ENCODE measurements at places on chromosomes 11 and 22.

DNA sequence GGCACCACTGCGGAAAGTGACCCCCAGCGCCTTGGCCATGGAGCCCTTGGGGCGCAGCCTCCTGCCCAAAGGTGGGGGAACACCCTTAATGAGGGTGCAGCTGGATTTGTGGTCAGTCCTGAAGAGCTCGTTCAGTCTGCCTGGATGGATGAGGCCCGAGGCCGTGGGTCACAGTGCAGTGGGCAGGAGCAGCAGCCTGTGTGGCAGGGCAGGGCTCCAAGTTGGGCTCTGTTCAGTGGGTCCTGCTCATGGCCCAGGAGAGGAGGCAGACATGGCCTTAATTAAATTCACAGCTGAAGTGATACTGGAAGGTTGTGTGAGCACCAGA is 33.3 kb downstream of the FAM83F start:
- no peak for DNase-seq

DNA sequence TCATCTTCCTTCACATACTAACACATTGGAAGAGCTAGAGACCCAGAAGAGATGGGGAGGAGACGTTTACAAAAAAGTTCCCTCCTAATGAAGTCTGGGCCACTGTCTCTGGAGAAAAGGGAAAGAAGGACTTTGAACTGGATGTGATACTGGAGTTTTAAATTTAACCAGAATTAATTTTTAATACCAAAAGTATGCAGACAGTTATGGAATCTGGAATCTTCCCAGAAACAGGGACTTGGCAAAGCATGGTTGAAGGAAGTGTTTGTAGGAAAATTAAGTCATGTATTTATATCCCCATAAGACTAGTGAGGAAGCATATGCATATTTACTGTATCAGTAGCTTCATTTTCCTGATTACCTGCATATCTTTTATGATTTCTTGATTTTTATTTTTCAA is 215.5 kb downstream of the TTC28 start:
- no peak for DNase-seq

DNA sequence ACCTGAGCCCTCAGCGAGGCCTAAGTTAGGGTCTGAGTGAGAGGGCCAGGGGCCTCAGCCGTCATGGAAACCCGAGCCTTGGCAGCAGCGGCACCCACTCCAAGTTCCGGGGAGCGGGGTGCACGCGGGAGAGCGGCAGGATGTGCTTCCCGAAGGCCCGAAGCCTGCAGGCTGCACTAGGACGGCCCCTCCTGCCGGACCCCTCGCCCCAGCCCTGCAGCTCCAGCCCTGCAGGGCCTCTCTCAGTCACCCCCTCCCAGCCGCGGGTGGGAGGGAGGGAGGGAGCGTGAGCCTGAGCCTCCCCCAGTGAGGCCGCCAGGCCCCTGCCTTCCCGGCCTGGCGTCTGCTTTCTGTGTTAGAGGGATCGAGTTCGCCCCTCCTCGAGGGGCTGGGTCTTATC is 22.6 kb downstream of the MRPL23 start:
- DNase-seq: no peak

- DNase-seq: peak; percentile 69
Observed at GRCh38 chr11:93737904-93738612, 3.2 kb downstream of the TAF1D start.

- DNase-seq: no peak
Observed at GRCh38 chr11:30358536-30358935, 35.6 kb downstream of the ARL14EP start.

GRCh38 chr22:23275751-23276150 is 95.4 kb downstream of the BCR start:
- DNase-seq: no peak

DNA sequence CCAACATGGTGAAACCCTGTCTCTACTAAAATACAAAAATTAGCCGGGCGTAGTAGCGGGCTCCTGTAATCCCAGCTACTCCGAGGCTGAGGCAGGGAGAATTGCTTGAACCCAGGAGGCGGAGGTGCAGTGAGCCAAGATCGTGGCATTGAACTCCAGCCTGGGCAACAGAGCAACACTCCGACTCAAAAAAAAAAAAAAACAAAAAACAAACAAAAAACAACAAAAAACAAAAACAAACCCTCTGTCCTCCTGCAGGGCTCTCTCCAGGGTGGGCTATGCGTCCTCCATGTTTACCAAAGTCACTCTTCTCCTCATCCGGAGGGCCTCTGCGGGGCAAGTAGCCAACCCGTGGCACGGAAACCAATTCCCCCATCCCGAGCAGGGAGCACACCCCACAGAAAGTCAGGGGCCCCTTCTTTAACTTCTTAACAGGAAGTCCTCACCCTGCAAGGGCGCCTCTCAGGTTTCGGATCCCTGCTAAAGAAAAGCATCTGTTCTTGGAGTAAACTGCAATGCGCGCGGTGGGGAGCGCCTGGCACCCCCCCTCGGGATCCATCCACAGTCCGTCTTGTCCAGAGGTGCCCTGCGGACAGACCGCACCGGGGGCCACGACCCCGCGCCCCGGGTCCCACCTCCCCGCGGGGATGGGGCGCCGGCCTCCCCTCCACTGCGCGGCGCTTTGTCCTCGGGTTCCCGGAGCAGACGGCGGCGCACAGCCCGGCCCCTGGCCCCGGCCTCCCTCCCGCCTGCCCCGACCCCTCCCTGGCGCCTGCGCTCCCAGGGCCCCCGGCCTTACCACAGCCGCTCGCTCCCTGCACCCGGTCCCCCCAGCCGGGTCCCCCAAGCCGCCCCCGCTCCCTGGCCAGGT is 712 bp downstream of the CERK start:
- DNase-seq: peak; percentile 74

- no peak for DNase-seq
Observed at GRCh38 chr22:28943501-28943879, 60.1 kb downstream of the ZNRF3 start.

DNA sequence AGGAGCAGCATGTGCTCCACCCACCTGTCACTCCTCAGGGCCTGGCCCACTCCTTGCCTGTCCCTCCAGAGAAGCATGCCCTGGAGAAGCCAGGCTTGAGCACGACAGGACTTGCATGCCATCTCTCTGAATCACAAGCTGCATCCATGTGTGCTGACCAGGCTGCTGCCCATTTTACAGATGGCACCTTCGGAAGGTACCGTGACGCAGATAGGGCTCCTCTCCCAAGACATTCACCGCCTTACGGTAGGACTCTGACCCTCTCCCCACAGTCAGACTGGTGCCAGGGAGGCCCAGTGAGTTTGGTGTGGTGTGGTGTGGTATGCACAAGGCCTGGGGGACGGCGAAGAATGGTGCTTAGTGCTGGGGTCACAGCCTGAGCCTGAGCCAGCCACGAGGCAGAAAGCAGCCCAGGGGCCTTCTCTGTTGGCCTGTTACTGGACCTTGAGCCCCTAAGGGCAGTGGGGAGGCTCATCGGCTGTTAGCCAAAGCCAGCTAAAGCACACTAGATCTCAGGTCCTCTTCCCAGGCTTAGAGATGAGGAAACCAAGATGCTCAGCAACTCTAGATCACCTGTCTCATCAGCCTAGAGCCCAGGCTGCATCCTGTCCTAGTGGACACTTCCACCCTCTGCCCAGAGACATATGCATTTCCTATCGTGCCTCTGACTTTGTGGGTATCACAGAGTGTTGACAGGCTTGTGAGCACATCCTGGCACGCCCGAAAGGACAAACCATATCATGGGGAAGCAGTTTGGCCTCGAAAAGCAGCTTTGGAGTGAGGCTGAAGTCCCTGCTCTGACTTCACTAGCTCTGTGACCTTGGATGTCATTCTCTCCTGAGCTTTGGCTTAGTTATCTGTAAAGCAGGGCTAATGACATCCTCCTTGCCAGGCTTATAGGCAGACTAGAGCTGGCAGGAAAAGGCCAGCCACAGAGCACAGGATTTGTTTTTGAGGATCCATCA is 17.8 kb downstream of the CYB5R2 start:
- DNase-seq: no peak

DNA sequence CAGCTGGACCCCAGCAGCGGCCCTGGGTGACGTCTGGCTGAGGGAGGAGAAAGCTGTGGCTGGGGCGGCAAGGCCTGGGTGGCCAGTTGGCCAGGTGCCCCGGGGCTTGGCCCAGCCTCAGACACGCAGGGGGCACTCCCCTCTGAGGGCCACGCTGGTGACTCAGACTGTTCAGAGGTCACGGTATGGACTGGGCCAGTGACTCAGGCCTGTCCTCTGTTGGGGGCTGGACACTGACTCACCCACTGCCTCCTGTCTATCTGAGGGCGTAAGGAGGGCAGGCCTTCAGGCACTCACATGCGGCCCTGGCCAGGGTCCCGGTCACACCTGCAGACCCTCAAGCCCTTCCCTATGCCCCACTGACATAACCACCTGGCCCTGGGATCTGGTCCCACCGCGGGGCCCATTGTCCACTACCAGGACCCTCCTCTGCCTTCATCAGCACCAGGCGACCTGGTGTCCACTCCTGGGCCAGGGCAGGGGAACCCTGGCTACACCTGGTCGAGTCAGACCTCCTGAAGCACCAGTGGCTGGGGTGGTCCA is 3.7 kb upstream of the MUC5AC start:
- DNase-seq: no peak

- DNase-seq: no peak
Observed at GRCh38 chr11:86120807-86121206, 51.9 kb upstream of the PICALM start.

- peak; percentile 95 for DNase-seq
Observed at GRCh38 chr22:49838771-49839717, 11.4 kb upstream of the BRD1 start.

DNA sequence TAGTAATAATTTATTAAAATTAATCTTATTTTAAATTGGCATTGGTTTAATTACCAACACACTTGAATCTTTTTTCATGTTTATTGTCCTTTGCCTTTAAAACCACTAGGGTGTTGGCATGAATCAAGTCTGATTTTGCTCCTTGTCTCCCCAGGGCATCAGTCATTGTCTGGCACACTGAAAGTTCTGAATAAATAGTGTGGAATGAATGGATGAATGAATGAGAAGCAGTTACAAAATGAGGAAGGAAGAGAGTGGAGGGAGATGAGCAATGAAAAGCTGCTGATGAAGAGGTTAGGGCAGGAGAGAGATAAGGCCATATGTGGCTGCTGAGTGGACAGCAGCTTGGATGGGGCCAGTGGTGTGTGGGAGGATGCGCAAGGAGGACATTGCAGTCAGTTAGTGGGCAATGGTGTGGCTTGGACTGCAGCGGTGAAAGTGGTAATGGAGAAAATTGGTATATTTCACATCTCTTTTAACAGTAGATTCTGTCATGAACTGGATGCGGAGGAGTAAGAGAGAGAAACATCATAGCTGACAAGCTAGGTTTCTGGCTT is 132.0 kb downstream of the SPON1 start:
- no peak for DNase-seq

- DNase-seq: peak; percentile 26
Observed at GRCh38 chr22:19874307-19875060, 19.8 kb upstream of the GNB1L start.

GRCh38 chr11:9953994-9954626 is 290.2 kb downstream of the SWAP70 start:
- no peak for DNase-seq

GRCh38 chr11:76783896-76784813 is 999 bp downstream of the TSKU start:
- no peak for DNase-seq

DNA sequence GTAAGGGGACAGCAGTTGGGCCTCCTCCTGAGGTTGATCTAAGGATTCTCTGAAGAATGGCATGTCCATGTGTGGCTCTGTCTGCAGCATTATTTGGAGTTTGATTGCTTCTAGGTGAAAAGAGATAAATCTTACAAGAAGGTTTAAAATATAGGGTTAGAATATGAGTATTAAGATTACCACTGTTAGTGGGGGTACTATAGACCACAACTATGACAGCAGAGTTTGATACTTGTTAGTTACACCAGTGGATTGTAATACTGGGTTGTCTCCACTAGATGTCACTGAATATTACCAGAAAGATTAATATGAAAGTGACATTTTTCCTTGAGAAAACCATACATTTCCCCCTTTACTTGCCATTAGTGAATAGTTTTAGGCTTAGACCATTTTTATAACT is 47.9 kb downstream of the ZNF280B start:
- peak; percentile 8 for DNase-seq

DNA sequence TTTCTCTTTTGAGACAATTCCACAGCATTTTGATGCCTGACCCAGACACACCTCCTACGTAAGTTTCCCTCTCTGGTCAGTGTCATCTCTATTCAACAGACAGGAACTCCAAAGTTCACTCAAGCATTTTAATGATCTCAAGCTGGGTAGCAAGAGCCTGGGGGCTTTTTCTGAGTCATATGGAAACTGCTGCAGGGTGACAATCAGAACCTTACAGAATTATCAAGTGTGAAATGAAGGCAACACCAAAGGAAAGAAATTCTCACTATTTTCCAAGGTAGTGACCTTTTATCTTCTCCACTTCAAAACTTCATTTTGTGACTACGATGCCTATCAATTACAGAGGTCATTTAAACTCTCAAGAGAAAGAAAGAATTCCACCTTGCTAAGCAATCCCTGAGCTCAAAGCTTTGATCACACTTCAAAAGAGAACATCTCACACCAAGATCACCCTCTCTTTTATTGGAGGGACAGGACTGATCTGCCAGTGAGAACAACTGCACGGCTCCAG is 229.0 kb upstream of the ZC3H12C start:
- DNase-seq: peak; percentile 14

- no peak for DNase-seq
Observed at GRCh38 chr22:47123827-47124442, 361.5 kb downstream of the TBC1D22A start.

- DNase-seq: no peak
Observed at GRCh38 chr11:69239641-69240040, 54.3 kb upstream of the MYEOV start.

DNA sequence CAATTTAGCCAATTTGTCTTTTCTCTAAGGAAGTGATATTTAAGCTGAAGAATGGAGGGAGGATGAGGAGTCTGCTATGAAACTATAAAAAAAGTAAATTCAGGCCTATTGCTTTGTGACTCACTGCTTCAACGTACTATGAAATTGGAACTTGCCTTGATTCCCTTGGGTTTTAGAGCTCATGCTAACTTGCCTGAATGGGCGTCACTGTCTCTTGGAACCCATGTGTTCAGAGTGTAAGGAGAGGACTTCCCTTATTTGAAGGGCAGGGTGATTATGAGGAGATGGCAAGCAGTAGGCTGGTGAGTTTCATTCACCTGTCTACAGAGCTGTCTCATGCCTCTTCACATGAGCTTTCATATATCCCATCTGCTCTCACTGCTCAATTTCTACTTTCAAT is 28.7 kb upstream of the WT1 start:
- no peak for DNase-seq

DNA sequence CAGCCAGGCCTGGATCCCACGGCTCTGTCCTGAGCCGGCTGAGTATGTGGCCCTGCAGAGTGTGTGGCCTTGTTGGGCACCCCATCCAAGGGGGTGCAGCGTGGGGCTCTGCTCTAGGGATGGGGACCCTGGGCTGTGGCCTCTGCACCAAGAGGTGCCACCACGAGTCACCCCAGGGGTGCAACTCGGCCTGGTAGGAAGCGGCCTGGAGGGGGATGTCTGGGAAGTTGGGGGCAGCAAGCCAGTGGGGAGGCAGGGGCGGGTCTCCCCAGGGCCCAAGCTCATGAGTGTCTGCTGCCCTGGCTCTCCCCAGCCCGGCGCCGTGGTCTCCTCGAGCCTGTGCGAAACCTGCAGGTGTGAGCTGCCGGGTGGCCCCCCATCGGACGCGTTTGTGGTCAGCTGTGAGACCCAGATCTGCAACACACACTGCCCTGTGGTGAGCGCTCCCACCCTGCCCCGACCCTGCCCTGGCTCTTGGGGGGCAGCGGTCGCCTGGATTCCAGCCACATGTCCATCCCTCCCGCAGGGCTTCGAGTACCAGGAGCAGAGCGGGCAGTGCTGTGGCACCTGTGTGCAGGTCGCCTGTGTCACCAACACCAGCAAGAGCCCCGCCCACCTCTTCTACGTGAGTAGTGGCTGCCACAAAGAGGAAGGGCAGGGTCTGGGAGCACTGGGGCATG is 24.2 kb upstream of the MUC5B start:
- DNase-seq: no peak

- no peak for DNase-seq
Observed at GRCh38 chr22:37024339-37025157, 5.0 kb downstream of the MPST start.

Data from activated CD4-positive, alpha-beta T cell treated with anti-CD3 and anti-CD28 coated beads, Interleukin-2, Interleukin-6, amounts not matched to agents 100 ng/mL and 50 ng/mL, durations not matched to agents 16 hours and 8 hours (primary cell).